Immature natural killer cell (primary cell): ENCODE measurements at places on chromosomes 2 and 18.

DNA sequence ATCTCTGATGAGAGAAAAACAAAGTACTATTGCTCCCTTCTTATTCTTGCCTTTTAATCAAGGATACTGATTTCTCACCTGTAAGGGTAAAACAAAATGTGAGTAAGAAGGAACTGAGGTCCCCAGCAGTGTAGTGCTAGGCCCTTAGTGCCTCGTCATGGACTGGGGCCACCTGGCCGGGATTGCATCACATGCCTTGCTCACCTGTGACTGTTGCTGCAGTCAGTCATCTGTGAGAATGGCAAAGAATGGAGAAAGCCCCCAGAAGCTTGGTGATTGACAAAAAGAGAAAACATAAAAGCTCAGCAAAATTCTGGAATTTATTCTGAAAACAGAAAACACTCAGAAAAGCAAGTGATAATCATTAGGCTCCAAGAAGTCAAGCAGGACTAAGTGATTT is 63.4 kb downstream of the SPATS2L start:
- H3K27me3 ChIP-seq: peaks cover 2% of the 10 kb centered on the region
- no peak for DNase-seq
- H3K36me3 ChIP-seq: no peaks in the 10 kb centered on the region

DNA sequence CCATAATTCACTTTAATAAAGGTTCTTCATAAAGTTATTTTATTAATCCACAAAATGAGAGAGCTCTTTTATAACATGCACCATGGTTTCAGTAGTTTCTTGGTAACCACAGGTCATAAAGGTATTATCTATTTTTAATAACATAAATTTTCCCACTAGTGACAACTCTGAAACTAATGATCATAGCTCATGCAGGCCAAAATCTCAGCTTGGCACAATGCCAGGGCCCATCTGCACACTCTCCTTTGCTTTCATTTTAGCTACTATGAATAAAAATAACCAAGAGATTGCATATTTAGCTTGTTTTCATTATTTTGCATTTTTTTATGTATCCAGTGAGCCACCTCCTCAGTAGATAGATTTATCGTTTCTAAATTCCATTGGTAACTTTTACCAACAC is 691.8 kb upstream of the CHAC2 start:
- no peak overlapping the region for H3K27ac ChIP-seq
- H3K27me3 ChIP-seq: no peaks in the 10 kb centered on the region
- H3K36me3 ChIP-seq: no peaks in the 10 kb centered on the region
- H3K4me3 ChIP-seq: no peak overlapping the region
- H3K4me1 ChIP-seq: no peaks in the 10 kb centered on the region

DNA sequence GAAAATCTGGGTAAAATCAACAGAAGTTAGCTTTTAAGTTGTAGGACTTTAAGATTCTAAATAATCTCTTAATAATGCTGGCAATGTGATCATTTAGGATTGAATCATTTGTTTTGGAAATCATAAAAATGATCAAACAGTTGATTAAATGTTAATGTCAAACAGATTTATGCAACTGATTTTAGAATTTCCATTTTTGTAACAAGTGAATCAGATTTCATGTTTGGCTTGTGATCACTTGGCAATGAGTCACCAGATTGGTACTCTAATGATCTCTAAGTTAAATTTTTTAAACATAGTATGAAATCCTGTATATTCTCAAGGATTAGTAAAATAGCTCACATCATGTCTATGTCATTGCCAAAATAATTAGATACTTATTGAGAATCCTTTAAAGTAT is 50.1 kb upstream of the UNC80 start:
- no peak overlapping the region for H3K27ac ChIP-seq
- H3K4me3 ChIP-seq: no peak overlapping the region
- no peaks in the 10 kb centered on the region for H3K36me3 ChIP-seq
- no peaks in the 10 kb centered on the region for H3K27me3 ChIP-seq
- DNase-seq: no peak
- no peaks in the 10 kb centered on the region for H3K4me1 ChIP-seq

DNA sequence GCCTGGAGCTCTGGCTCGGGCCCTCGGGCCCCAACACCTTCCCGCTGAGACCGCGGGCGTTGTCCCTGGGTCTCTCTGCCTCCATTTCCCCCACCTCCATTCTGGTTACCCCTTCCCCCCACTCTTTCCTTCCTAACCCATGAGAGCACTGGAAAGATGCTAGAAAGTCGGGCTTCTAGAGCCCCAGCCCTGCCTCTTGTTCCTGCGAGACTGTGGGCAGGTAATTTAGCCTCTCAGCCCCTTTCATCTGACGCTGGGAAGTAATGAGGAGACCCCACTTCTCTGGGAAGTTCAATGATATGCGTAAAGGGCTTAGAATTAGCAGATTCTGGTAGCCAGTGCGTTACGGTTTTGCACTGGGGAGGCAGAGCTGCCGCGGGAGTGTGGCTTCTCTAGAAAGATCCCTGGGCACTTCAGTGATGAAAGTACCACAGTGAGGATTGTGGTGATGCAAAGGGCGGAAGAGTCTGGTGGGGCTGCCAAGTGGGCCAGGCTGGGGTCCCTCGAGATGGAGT is 16.2 kb upstream of the ECEL1 start:
- no peak overlapping the region for H3K4me3 ChIP-seq
- peaks cover 3% of the 10 kb centered on the region for H3K4me1 ChIP-seq
- no peak for DNase-seq
- no peaks in the 10 kb centered on the region for H3K36me3 ChIP-seq
- H3K27ac ChIP-seq: no peak overlapping the region
- H3K27me3 ChIP-seq: peaks cover 8% of the 10 kb centered on the region

DNA sequence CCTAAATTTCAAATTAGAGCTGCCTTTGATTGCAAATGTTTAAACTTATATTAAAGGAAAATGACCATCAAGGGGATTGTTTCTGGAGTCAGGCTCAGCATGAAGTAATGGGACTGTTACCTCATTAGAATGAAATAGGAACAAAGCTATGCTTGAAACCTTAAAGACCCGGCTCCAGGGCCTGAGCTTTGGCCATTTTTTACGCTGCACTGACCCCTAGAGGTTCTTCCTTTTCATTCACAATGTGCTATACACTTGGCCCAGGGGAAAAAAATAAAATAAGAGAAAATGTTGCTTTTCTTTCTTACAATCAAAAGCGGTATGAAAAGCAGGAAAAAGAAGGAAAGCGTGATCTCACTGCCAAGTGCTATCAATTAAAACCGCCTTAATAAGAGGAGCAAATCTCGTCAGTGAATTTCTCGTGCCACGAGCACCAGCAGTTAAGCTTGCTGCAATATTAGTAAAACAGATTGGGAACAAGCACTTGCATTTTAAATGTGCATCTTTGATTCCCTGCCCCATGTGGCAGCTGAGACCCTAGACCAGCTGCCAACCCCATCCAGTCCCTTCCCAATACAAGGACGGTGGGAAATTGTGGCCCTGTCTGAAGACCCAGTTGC is 96.6 kb downstream of the MBD2 start:
- peaks cover 6% of the 10 kb centered on the region for H3K36me3 ChIP-seq
- H3K4me1 ChIP-seq: no peaks in the 10 kb centered on the region
- no peaks in the 10 kb centered on the region for H3K27me3 ChIP-seq
- H3K27ac ChIP-seq: no peak overlapping the region

- H3K27ac ChIP-seq: no peak overlapping the region
- no peak for DNase-seq
- H3K4me3 ChIP-seq: no peak overlapping the region
- H3K4me1 ChIP-seq: no peaks in the 10 kb centered on the region
These were observed 155.7 kb upstream of the SH3BP4 start for GRCh38 chr2:234796045-234796591.

DNA sequence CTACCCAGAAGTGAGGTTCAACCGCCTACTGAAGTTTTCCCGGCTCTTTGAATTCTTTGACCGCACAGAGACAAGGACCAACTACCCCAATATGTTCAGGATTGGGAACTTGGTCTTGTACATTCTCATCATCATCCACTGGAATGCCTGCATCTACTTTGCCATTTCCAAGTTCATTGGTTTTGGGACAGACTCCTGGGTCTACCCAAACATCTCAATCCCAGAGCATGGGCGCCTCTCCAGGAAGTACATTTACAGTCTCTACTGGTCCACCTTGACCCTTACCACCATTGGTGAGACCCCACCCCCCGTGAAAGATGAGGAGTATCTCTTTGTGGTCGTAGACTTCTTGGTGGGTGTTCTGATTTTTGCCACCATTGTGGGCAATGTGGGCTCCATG is 48.7 kb upstream of the INPP4A start:
- H3K4me1 ChIP-seq: no peaks in the 10 kb centered on the region
- DNase-seq: no peak

DNA sequence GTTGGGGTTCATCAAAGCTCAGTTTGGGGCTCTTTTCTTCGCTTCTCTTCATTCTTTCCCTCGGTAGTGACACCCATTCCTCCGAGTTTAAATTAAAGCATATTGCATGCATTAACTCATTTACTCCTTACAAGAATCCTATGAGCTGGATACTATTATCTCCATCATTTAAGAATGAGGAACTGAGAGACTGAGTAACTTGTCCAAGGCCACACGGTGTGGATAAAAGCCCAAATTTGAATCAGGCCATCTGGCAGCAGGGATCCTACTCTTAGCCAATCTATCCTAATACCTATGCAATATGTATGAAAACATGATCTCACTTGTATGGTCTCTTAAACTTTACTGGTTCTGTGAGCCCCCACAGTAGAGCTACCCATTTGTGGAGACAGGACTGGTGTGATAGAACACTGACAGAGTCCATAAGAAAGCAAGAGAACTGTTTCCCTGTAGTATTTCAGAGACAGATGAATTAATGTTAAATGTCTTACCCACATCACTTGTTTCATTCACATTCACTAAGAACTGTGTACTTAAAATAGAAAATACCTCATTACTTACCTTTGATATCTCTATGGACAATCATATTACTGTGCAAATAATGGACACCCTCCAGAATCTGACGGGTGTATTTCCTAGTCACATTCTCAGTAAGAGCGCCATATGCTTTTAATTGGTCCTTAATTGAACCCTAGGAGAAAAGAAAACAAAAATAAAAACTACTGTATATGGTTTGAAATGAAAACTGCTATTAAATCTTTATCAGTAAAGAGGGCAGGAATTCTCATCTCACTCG is 20.4 kb upstream of the ERCC3 start:
- peaks cover 33% of the 10 kb centered on the region for H3K36me3 ChIP-seq
- no peak overlapping the region for H3K27ac ChIP-seq
- H3K4me3 ChIP-seq: no peak overlapping the region
- H3K27me3 ChIP-seq: peaks cover 2% of the 10 kb centered on the region

- peaks cover 12% of the 10 kb centered on the region for H3K36me3 ChIP-seq
- H3K4me3 ChIP-seq: no peak overlapping the region
- no peak for DNase-seq
- H3K4me1 ChIP-seq: peaks cover 29% of the 10 kb centered on the region
- peak overlapping the region; percentile 83 for H3K27ac ChIP-seq
- no peaks in the 10 kb centered on the region for H3K27me3 ChIP-seq
These were observed 7.2 kb downstream of the BABAM2 start for GRCh38 chr2:27897717-27898116.

GRCh38 chr2:10079266-10079869 is 843 bp downstream of the CYS1 start:
- no peaks in the 10 kb centered on the region for H3K36me3 ChIP-seq
- DNase-seq: no peak
- H3K4me1 ChIP-seq: peaks cover 17% of the 10 kb centered on the region
- no peak overlapping the region for H3K27ac ChIP-seq

- DNase-seq: no peak
- H3K27ac ChIP-seq: no peak overlapping the region
- no peak overlapping the region for H3K4me3 ChIP-seq
- no peaks in the 10 kb centered on the region for H3K36me3 ChIP-seq
- H3K27me3 ChIP-seq: peaks cover 3% of the 10 kb centered on the region
- H3K4me1 ChIP-seq: no peaks in the 10 kb centered on the region
These were observed 144.0 kb downstream of the LDLRAD4 start for GRCh38 chr18:13362607-13363006.

DNA sequence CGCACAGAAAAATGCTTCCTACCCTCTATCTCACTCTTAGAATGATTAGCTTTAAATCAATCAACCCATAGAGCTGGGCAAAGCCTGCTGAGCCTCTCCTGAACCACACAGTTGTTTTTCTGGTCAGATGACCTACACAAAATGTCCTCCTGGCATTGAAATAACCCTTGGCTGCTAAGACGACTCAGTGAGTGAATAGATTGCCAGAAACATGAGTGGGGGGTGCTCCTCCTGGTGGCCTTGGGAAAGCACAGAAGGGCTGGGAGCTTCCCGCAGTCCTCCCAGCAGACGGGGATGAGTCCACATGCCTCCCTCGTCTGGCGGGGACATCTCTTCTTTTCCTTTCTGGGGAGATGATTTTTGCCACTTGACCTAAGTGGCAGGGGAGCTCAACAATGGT is 14.9 kb downstream of the MAL start:
- peaks cover 3% of the 10 kb centered on the region for H3K36me3 ChIP-seq
- peaks cover 5% of the 10 kb centered on the region for H3K27me3 ChIP-seq
- no peak overlapping the region for H3K4me3 ChIP-seq
- no peaks in the 10 kb centered on the region for H3K4me1 ChIP-seq
- H3K27ac ChIP-seq: no peak overlapping the region

- no peaks in the 10 kb centered on the region for H3K27me3 ChIP-seq
- H3K27ac ChIP-seq: no peak overlapping the region
- H3K4me1 ChIP-seq: no peaks in the 10 kb centered on the region
These were observed 8.9 kb downstream of the KRTCAP3 start for GRCh38 chr2:27451095-27451494.

DNA sequence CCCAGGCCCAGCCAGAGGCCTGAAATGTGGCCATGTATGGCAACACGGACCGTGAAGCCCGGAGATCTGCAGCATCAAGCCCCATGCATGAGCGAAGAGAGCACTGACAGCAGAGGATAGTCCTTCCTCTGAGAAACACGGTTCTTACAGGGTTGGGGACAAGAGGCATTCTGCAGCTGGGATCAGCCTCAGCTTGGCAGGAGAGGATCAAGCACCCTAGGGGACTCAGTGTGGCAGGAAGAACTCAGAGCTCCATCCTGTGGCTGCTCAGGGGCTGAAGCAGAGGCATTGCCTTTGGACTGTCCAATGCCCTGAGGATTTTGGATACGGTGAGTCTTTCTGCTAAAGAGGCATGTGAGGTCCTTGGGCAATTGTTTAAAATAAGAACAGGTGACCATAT is 368.7 kb downstream of the ZNF516 start:
- no peak overlapping the region for H3K27ac ChIP-seq
- H3K4me1 ChIP-seq: no peaks in the 10 kb centered on the region
- H3K36me3 ChIP-seq: no peaks in the 10 kb centered on the region
- H3K4me3 ChIP-seq: no peak overlapping the region

GRCh38 chr2:9944330-9944758 is 7.1 kb upstream of the GRHL1 start:
- H3K4me1 ChIP-seq: no peaks in the 10 kb centered on the region
- H3K27ac ChIP-seq: no peak overlapping the region
- H3K4me3 ChIP-seq: no peak overlapping the region
- H3K36me3 ChIP-seq: no peaks in the 10 kb centered on the region

DNA sequence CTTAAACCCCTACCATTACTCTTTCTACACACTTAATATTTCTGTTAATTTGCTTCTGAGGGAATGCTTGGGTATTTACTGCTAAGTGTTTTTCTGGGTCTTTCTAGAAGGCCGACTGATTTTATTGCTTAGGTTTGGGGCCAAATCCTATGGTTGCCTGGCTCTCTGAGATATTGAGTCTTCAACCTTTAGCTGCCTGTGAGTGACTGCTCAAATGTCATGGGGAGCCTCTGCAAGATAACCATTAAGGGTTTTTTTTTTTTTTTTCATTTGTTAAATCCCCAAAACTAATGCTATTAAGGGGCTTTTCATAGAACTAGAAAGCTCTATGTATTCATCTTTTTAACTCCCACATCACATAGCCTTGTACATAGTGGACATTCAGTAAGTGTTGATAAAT is 5.0 kb downstream of the OSBPL6 start:
- H3K36me3 ChIP-seq: no peaks in the 10 kb centered on the region
- no peak overlapping the region for H3K27ac ChIP-seq
- H3K4me1 ChIP-seq: peaks cover 10% of the 10 kb centered on the region
